ENCODE measurements at places on chromosomes 2 and 18.

GRCh38 chr18:28359176-28359575 is 182.2 kb upstream of the CDH2 start:
- no peak for DNase-seq

DNA sequence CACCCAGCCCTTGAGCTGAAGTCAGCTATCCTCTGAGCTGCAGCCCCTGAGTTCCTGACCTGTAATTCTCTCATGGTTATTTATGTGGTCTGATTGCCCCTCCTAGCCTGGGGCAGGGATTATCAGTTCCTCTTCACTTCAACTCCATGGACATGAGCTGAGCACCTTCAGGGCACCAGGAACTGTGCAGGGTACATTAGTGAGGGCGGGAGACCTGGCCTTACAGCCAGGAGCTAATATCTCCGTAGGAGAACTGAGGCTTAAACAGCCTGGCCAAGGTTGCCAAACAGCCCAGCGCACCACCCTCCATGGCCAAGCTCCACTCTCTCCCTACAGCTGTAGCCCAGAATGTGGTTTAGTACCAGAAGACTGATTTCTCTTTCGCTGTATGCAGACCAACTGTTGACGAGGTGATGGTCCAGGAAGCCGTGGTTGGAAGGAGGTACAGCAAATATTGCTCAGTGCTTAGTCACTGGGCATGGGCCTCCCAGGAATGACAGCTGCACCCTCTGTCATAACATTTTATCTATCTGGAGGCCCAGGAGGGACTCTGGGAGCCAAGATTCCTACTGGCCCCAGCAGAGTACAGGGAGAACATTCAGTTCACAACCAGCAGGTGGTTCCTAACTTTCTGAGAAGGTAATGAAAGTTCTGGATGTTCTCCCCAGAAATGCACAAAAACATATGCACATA is 228.7 kb upstream of the SIX2 start:
- DNase-seq, result no peak

DNA sequence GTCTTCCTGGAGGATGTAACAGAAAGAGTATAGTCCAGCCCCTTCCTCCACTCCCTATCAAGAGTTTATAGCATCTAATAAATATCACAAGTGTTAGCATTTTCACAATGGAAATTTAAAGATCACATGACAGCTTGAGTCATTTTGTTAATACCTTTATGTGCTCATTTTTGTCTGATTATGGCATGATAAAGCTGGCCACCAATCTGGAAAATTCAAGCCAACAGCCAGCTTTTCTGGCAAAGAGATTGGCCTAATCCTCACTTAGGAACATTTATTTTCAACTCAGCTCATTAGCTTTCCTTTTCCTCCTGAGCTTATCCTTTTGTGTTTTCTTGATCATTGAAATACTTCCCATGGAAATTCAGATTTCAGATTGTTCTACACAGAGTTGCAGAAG is 262.9 kb upstream of the RBMS1 start:
- no peak for DNase-seq

DNA sequence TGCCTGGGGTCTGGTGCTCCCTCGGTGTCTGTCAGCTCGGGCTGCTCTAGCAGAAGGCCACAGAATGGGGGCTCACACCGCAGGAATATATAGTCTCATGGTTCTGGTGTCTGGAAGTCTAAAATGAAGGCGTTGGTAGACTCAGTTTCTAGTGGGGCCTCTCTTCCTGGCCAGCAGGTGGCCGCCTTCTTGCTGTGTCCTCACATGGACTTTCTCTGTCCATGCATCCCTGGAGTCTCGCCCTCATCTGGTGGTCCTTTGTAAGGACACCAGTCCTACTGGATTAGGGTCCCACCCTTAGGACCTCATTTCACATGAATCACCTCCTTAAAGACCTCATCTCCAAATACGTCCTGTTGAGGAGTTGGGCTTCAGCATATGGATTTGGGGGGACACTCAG is 65.7 kb downstream of the RRM2 start:
- DNase-seq, result no peak

DNA sequence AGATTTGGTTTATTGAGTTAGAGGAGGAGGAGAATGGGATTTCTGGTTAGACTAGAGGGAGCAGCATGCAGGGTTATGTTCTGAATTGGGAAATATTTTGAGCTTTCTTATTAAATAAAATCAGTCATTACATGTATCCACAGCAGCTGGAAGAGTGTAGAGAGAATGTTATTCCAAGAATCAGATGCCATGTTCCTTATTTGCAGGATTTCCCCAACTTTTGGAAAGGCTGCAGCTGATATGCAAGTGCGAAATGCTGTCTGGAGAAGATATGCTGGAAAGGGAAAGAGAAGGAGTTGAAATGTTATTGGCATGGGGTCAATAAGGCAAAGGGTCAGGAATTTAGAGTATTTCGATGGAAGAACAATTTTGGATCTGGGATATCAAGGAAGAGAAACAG is 255.8 kb downstream of the MTX2 start:
- DNase-seq, result no peak

- DNase-seq, result no peak
Measured at GRCh38 chr2:125041846-125042245, 1016.8 kb downstream of the CNTNAP5 start.

DNA sequence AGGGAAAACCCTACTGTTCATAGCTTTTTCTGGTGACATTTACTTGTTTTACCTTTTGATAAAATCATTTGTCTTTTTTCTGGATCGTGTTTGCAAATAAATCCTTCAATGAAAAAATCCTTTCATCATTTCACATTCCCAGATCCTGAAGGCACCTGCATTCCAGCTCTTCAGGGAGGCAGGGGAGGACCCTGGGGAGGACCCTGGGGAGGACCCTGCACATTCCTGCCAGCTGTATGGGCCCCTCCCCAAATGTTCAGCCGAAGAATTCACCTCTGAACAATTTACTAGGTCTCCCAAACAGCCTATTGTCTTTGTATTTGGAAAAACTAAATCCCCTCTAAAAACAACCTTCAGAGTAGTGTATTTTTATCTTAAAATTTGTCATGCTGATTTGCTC is 558.4 kb upstream of the ID2 start:
- DNase-seq, result no peak

- DNase-seq, result no peak
Measured at GRCh38 chr2:225543626-225544025, 144.1 kb downstream of the NYAP2 start.

DNA sequence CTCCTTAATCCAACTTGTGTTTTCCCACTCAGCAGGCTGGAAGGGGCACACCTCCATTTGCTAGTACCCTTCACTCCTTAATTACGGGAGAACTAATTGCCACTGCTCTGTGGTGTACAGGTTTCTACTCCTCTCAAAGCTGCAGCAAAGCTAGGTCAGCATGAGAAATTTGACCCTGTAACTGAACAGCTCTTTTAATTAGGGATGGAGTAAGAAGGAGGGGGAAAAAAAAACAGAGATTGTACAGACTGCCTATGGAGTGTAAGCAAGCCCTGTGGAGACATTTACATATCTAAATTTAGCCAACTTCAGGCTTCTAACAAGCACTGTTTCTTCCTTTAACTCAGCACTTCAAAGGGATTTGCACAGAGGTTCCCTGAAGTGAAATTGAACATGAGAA is 629.7 kb upstream of the SETBP1 start:
- DNase-seq, result no peak

- no peak for DNase-seq
Measured at GRCh38 chr2:222427646-222428301, 3.4 kb downstream of the SGPP2 start.

DNA sequence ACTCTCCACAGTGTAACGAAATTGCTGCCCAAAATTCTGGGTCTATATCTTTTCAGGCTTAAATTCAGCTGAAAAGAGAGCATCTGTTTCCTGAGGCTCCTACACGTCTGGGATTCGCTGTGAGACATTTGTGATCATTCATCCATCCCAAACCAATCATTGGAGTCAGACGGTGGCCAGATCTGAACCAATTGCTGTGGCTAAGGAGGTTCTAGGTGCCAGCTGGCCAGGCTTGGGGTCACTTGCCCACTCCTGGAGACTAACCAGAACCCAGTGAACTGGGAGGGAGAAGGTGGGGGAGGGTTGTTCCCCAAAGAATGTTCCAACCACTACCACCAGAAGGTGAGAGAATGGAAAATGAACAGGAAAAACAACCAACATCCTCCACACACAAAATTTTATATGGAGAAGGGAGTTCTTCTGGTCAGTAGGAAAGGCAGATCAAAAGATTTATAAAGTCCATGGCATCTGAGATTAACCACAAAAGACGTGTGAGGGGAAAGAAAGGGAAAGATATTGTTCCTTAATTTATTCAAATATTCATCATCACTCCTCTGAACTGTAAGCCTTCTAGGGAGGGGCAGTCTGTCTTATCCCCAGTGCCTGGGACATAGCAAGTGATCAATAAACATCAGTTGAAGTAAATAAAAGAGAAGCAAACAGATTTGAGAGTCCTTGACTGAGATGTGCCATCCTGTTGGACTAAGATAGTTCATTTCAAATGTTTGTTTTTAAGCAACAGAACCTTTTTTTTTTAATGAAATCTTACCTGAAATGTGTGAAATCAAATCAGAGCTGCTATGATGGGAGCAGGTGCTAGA is 3.0 kb upstream of the RTKN start:
- no peak for DNase-seq

DNA sequence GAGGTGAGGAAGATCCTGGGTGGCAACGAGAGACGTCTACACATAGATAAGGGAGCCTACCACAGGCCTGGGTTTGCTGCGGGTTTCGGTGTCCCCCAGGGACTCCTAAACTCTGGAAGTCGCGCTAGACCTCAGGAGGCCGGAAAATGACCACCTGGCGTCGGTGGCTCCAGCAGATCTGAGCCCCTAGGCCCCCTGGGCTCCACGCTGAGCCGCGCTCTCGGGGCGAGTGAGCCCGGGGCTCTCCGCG is 987 bp upstream of the DLX1 start:
- DNase-seq, result no peak

- no peak for DNase-seq
Measured at GRCh38 chr2:99605036-99605435, 115.2 kb upstream of the REV1 start.
